ENCODE measurements at places on chromosomes 5 and 9.

- DNase-seq, result no peak
Measured at GRCh38 chr9:131080589-131080988, 15.7 kb upstream of the AIF1L start.

- DNase-seq, result no peak
Measured at GRCh38 chr9:3177936-3178335, 334.0 kb upstream of the PUM3 start.

DNA sequence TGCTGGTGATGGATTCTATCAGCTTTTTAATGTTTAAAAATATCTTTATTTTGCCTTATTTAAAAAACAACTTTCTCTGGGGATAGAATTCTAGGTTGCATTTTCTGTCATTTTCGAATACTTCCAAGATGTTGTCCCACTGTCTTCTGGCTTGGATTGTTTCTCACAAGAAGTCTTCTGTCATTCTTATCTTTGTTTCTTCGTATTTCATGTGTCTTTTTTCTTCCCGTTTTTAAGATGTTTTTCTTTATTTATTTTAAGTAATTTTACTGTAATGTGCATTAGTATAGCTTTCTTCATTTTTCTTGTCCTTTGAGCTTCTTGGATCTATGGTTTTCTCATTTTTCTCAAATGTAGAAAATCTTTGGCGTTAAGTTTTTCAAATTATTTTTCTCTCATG, 19.1 kb downstream of the STX17 start:
- DNase-seq, result no peak

GRCh38 chr9:97559111-97559514, 57.6 kb downstream of the TMOD1 start:
- DNase-seq, result peak; percentile 80

GRCh38 chr9:125325826-125326225, 64.2 kb downstream of the GAPVD1 start:
- no peak for DNase-seq

- no peak for DNase-seq
Measured at GRCh38 chr5:32687499-32687831, 23.7 kb upstream of the NPR3 start.

DNA sequence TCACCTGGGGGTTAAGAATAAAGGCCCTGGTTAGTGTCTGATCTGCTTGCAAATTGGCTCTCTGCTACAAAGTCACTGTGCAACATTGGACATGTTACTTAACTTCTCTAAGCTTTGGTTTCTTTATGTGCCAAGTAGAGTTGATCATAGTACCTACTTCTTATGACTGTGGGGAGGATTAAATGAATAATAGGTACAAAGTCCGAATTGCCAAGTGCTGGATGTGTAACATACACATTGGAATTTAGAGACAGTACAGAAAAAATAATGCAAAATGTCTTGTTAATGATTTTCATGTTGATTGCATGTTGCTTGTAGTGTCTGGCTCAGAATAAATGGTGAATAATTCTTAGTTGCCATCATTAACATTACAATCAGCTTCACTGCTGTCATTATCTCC, 2.2 kb downstream of the DOCK8 start:
- no peak for DNase-seq

- DNase-seq, result no peak
Measured at GRCh38 chr5:154923441-154924430, 14.3 kb downstream of the GEMIN5 start.

- DNase-seq, result peak; percentile 48
Measured at GRCh38 chr5:170681013-170681433, 102.5 kb upstream of the GABRP start.

GRCh38 chr5:28344836-28345433, 1306.5 kb upstream of the CDH9 start:
- DNase-seq, result no peak

GRCh38 chr9:125332527-125332926, 70.9 kb downstream of the GAPVD1 start:
- peak; percentile 46 for DNase-seq

Data from GM10248 (cell line).